ENCODE measurements at places on chromosomes 4 and X. TPM values are rescaled to one million over a fixed set of nuclear protein-coding genes. Genes with fewer than 3 reads are reported as not detected.

The KIAA1210 gene
- total RNA-seq: not detected

The GBA3 gene
- under 0.01 TPM for total RNA-seq

The CSAG1 gene
- total RNA-seq: not detected

The TMEM271 gene
- not detected for total RNA-seq

The PRKG2 gene
- total RNA-seq: 17.5 TPM

The TCEAL2 gene
- total RNA-seq: 0.26 TPM

The MAML3 gene
- 2.1 TPM for total RNA-seq

The TRO gene
- 13.0 TPM for total RNA-seq

The VEGFC gene
- 67.2 TPM for total RNA-seq

The SRPK3 gene
- 0.51 TPM for total RNA-seq

The DCAF8L2 gene
- not detected for total RNA-seq

The MSANTD1 gene
- 0.50 TPM for total RNA-seq

The NHSL2 gene
- total RNA-seq: 4.1 TPM

The DMRTC1B gene
- total RNA-seq: not detected

The L1CAM gene
- 0.99 TPM for total RNA-seq

The SLC10A4 gene
- total RNA-seq: not detected

The LONRF3 gene
- 0.33 TPM for total RNA-seq

The PKD2 gene
- 101 TPM for total RNA-seq

The TMPRSS11F gene
- total RNA-seq: not detected

The LRCH2 gene
- 12.8 TPM for total RNA-seq

Measured in fibroblast of lung (primary cell).